Fibroblast of pulmonary artery (primary cell): ENCODE measurements at places on chromosomes 1 and 21.

DNA sequence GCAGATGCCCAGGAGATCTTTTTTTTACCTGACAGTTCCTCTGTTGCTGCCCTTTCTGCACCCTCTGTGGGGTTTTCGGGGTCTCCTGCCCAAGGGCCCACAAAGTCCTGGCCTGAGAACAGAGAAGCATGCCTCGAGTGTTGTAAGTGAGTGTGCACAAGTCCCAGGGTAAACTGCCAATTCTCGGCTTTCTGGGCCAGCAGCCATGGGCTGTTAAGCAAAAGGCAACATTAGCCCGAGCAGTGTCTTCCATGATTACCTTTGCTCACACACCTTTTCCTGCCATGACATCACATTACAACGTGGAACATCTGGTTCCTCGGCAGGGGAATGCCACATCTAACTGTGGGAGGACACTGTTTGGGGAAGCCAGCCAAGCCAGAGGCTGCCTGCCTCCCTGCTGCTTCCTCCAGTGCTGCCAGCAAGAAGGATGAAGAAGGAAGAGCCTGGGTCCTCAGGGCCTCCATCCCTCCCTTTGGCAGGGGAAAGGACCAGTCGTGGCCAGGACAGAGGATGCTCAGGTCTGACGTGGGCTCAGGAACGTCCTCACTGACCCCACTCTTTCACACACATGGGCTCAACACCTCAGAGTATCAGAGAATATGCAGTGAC, 485.9 kb downstream of the OMA1 start:
- no peak for DNase-seq

GRCh38 chr1:6109688-6110087, 64.0 kb downstream of the KCNAB2 start:
- no peak for DNase-seq

GRCh38 chr1:67956116-67956515, 94.3 kb downstream of the DIRAS3 start:
- no peak for DNase-seq

GRCh38 chr1:86516335-86516734, 30.5 kb upstream of the CLCA4 start:
- no peak for DNase-seq

DNA sequence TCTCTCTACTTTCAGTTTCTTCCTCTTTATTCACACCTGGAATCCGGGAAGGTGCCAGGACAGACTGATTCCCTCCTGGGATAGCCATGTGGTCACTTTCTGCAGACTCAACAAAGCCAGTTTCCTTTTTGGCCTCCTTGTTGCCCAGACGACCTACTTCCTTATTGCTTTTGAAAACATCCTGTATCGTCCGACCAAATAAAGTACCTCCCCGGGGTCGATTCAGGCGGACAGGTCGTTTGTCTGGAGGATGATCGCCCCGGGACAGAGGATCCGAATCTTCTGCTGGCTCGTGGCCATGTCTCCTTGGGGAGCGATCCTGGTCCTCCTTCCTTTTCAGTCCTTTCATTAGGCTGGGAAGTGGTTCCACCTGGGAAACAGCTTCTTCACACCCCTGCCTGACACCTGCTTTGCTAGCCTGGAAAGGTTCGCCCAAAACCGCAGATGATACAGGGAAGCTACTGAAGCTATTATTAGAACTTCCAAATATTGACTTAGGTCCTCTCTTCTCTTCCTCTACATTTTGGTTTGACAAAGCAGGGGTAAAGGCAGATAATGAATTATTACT, 1.2 kb downstream of the MCM3AP start:
- DNase-seq, result no peak

- DNase-seq, result no peak
Measured at GRCh38 chr21:45739218-45740087, 95.9 kb downstream of the PCBP3 start.
